ENCODE measurements at places on chromosomes 16 and 17. TPM values are rescaled to one million over a fixed set of nuclear protein-coding genes. Genes with fewer than 3 reads are reported as not detected.
A peak's percentile ranks its signal among the peaks of the same experiment; 100 is the strongest.

DNA sequence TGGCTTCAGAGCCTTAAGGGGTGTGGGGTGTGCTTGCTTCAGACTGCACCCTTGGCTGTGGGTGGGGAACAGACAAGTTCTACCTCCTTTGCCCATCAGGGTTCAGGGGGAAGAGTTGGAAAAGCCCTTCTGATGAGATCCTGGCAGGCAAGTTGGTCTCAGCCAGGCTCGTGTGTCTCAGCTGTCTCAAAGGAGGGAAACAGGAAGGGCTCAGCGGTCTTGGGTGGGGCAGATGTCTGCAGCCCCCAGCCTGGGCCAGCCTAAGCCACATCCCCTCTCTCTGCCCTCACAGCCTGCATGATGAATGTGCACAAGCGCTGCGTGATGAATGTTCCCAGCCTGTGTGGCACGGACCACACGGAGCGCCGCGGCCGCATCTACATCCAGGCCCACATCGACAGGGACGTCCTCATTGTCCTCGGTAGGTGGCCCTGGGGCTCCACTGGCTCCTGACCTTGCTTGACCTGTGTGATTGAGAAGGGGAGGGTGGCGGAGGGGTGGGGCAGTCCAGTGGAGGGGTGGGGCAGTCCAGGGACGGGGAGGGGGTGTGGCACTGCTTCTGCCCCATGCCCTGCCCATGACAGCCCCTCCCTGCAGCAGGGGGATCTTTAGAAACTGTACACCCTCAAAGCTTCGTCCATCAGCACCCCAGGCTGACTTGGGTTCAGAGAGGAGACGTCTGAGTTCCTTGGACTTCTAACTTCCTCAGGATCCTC is 199.5 kb downstream of the PRKCB start:
- DNase-seq = no peak

SLC52A1 gene
- 2.5 TPM for total RNA-seq

CIITA gene
- total RNA-seq = 32.0 TPM

DNA sequence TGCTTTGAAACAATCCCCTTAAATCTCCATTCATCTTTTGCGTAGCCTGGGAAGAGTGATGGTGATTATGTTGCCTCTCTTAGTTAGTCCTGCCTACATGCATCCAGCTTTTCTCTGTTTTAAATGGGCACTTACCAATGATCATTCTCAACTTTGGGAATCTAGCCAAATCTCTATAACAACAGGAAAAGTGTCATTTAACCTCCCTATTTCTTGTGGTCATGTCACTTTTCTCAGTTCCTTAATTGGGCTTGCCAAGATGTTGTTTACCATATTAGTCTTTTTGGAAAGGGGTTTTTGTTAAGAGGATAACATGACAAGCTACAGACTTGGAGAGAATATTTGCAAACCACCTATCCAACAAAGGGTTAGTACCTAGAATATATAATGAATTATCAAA is 15.6 kb upstream of the CLEC10A start:
- DNase-seq = no peak

SPATA22 gene
- total RNA-seq = not detected

SOST gene
- not detected for total RNA-seq

MYO15A gene
- total RNA-seq = 1.8 TPM

DNA sequence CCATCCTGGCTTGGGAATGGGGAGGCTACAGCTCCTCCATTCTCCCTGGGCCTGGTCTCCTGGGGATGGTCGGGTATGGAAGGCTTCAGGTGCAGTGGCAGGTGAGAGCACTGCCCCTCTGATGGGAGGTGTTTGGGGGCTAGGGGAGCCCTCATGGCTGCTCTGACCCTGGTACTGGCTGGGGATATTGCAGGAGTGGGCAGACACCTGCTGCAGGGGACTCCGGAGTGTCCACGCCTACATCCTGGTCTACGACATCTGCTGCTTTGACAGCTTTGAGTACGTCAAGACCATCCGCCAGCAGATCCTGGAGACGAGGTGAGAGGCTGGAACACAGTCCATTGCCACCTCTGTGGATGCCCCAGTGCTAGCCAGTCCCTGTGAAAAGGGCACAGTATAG is 8.8 kb downstream of the RASL10B start:
- no peak for DNase-seq

DNA sequence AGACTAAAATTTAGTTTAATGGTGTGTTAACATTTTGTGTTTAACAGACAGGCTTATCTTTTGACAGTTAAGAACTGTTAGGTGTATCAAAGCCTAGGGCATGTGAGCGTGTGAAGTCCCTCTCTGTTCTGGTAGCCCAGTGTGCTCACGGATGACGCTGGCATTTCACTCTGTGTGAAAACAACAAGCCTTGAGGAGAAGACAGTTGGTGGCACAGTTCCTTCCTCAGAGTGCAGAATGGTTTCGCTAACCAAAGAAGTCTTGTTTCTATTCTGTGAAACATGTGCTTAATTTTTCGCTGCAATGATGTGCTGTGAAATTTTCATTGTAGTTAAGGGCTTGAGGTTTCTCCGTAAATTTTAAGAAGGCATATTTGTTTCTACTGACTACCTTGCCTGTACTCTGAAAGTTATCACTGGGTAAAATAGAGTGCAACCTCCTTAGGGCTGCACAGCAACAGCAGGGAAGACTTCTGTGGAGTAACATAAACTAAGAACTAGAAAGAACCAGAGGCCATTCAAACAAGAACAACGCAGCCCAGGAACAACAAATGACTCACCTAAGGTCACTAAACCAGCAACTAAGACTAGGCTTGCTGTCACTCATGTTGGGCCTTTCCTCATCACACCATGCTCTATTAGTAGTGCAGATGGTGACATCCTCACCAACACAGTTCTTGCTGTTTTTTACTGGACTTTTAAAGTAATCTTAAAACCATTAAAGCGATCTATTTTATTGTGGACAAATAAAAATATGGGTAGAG is 33.4 kb downstream of the BRD7 start:
- DNase-seq = no peak

DNA sequence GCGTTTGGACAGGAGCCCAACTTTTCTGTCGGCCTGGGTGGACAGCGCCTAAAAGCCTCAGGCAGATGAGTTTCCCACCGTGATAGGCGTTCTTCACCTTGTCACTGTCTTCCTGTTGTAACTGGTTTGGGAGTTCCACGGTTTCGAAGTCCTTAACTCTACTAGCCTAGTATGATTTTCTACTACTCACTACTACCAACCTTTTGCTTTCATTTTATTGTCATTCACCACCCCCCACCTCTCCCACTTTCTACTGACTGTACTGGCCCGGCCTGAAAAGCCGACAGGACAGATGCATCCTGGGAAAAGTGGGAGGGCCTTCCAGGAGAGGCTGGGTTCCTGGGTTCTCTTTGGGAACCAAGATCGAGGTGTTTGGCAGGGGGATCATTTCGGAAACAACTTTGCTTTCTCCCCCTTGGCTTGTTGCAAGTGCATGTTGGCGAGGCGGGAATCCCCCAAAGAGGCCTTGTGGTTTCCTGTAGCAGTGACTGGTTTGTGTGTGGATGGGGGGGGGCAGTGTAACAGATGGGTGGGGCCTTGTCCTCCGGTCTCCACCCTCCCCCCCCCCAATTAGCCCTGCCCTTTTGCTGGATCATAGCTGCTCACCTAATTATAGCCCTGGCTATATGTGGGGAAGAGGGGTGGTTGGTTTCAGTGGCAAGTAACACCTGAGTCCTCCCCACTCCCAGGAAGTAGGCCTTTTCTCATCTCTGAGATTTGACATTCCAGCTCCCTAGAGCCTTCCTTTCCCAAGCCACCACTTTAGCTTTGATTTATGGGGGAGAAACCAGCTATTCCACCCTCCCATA is 1.4 kb downstream of the EIF5A start:
- DNase-seq = peak; percentile 88

DNA sequence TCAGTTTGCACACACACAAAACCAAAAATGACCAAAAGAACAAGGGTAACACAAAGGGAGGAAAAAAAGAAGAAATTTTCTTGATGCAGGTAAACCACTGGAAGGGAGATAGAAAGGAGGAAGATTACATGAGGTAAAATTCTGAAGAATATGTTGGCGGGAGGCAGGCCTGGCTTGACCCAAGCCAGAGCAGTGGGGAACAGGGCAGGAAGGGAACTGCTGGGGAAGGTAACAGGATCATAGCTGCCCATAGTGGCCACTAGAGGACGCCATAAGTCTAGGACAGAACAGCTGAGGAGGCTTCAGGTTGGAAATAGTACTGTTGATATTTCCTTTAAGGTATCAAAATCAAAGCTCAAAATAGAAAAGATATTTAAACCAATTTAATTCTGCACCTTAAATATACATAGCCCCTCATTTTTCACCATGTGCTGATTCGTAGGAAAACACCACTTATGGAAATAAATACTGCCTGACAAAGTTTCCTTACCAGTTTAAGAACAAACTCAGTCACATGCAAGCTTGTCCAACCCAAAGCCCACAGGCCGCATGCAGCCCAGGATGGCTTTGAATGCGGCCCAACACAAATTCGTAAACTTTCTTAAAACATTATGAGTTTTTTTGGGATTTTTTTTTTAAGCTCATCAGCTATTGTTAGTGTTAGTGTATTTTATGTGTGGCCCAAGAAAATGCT is 15.5 kb downstream of the VPS35 start:
- no peak for DNase-seq

GRCh38 chr17:45195424-45195823 is 26.3 kb upstream of the FMNL1 start:
- DNase-seq = no peak

- DNase-seq = no peak
Observed at GRCh38 chr17:77291591-77292386, 151.0 kb downstream of the SEC14L1 start.

- peak; percentile 88 for DNase-seq
Observed at GRCh38 chr16:83826146-83826913, 18.6 kb downstream of the HSBP1 start.

HSD11B2 gene
- total RNA-seq = 5.6 TPM

- DNase-seq = no peak
Observed at GRCh38 chr16:17301593-17302135, 169.1 kb downstream of the XYLT1 start.

Data from ureter (tissue), 1 donor.